Left ventricle myocardium superior (tissue), 1 donor: ENCODE measurements at places on chromosomes 2 and 18. TPM values are rescaled to one million over a fixed set of nuclear protein-coding genes. Genes with fewer than 3 reads are reported as not detected.

The CD8B gene
- total RNA-seq = 1.2 TPM

The LIMS4 gene
- total RNA-seq = 2.8 TPM

The WDSUB1 gene
- 12.1 TPM for total RNA-seq

The CYTIP gene
- 1.2 TPM for total RNA-seq

The ZSCAN30 gene
- total RNA-seq = 13.2 TPM

The ACKR3 gene
- 25.4 TPM for total RNA-seq

The RIT2 gene
- not detected for total RNA-seq

The KIF1A gene
- total RNA-seq = 1.6 TPM

The OTOS gene
- not detected for total RNA-seq

The PLEKHH2 gene
- total RNA-seq = 1.1 TPM

The IL18R1 gene
- total RNA-seq = 1.3 TPM

The CPLX4 gene
- total RNA-seq = not detected

The DCDC2C gene
- total RNA-seq = not detected

The CEBPZOS gene
- total RNA-seq = 60.4 TPM

The CAVIN2 gene
- 119 TPM for total RNA-seq

The NAT8 gene
- not detected for total RNA-seq

The DOCK10 gene
- 2.3 TPM for total RNA-seq

The ANXA4 gene
- 24.7 TPM for total RNA-seq

The TGFA gene
- 1.1 TPM for total RNA-seq

The CIB4 gene
- not detected for total RNA-seq

The ST6GAL2 gene
- 0.12 TPM for total RNA-seq

The NOTO gene
- not detected for total RNA-seq

The LCT gene
- not detected for total RNA-seq

The KIF5C gene
- total RNA-seq = 0.52 TPM

The UGT1A4 gene
- not detected for total RNA-seq

The MAPK4 gene
- 28.8 TPM for total RNA-seq

The LYPD6B gene
- total RNA-seq = not detected

The SERPINB12 gene
- total RNA-seq = not detected

The CDH20 gene
- total RNA-seq = not detected

The GCA gene
- total RNA-seq = 9.5 TPM

The ERMN gene
- total RNA-seq = not detected

The NT5DC4 gene
- total RNA-seq = not detected

The LRATD1 gene
- 1.7 TPM for total RNA-seq
